ENCODE measurements at places on chromosomes 7 and 10.

GRCh38 chr10:121291376-121291775 is 306.9 kb downstream of the FGFR2 start:
- DNase-seq = no peak

- DNase-seq = no peak
Observed at GRCh38 chr7:3289996-3290395, 11.1 kb upstream of the SDK1 start.

DNA sequence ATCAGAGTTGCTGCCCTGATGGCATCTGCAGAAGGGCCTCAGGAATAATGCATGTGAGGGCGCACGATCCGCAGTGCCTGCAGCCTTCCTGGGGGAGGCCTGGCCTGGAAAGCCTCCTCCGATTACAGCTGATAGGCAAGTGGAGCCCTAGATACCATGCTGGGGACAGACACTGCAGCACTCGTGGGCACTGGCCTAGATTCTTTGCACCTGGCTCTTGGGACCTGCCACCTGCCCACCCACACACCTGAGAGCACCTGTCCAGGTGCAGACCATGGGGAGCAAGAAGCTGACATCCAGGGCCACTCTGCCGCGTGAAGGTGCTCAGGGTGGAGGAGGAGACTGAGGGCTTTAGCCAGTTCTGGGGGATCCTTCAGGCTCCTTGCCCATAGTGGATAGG is 14.8 kb downstream of the YKT6 start:
- no peak for DNase-seq

GRCh38 chr7:117603627-117604026 is 123.8 kb downstream of the CFTR start:
- DNase-seq = no peak

- no peak for DNase-seq
Observed at GRCh38 chr10:14261336-14261735, 69.4 kb downstream of the FRMD4A start.

DNA sequence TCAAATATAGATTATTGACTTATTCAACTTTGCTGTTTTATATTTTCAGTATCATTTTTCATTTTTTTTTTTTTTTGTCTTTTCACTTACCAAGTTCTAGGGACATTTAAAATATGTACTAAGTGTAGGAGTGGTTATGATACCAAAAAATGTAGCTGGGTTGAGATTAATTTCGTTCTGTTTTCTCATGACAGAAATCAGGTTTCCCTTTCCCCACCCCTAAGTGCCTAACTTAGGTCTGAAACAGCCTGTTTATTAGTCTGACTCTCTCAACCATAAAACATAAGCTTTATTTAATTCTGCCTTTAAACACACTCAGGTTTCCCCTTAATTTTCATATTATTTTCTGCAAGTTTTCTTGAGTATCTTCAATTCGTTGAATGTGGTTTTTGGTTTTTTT is 22.1 kb downstream of the TMEM106B start:
- DNase-seq = no peak

DNA sequence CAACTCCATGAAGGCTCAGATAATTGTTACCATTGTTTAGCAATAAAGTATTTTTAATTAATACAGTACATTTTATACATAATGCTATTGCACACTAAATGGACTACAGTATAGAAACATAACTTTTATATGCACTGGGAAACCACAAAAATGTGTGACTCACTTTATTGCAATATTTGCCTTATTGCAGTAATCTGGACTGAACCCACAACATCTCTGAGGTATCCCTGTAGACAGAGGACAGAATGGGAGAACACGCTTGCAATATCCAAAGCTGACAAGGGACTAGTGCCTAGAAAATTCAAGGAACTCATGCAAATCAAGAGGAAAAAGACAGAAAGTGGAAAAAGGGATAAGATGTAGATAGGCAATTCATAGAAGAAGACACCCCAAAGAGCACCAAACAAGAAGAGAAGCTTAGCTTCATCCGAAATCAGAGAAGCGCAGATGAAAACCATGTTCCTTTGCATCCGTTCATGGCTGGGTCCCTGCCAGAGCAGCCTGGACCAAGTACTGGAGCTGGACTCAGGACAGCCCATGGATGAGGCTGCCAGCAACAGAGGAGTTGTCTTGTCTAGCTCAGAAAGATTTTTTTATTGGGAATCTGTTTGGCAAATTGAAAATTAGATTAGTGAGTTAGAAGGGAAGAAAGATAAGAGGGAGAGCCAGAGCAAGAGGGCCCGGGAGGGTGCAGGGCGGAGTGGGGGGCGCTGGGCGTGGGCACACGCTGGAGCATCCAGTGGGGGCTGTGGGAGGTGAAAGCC is 16.0 kb upstream of the GALNTL5 start:
- DNase-seq = no peak

- no peak for DNase-seq
Observed at GRCh38 chr10:119680050-119680449, 28.9 kb downstream of the BAG3 start.

DNA sequence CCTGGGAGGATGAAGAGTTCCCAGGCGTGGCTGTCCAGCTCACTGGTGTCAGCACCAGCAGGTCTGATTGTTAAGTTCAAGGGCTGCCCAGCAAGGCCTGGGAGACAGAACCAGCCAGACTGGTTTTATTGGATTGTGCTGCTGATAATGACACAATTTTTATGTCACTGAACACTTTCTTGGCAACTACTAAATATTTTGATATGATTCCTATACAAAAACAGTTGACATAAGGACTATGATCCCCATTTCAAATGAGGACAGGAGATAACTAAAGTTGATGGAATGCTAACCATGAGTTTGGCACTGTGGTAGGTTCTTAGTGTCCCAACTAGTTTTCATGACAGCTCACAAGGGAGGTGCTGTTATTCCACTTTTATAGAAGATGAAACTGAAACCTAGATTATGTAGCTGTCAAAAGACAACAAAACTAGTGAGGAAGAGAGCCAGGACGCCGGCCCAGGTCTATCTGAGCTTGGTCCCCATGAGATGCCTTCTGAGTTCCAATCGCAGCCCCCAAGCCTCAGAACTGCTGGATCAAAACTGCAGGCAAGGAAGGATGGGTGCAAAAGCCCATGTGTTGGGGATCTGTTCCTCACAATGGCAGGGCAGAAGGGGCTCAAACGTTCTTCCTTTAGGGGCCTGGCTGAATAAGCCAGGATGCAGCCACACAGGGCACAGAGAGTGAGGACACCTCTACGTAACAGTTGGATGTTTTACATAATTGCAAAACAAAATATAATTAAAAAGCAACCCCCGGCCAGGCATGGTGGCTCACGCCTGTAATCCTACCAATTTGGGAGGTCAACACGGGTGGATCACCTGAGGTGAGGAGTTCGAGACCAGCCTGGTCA is 52.8 kb downstream of the COBL start:
- no peak for DNase-seq

GRCh38 chr7:88455696-88456095 is 149.0 kb upstream of the STEAP4 start:
- no peak for DNase-seq

DNA sequence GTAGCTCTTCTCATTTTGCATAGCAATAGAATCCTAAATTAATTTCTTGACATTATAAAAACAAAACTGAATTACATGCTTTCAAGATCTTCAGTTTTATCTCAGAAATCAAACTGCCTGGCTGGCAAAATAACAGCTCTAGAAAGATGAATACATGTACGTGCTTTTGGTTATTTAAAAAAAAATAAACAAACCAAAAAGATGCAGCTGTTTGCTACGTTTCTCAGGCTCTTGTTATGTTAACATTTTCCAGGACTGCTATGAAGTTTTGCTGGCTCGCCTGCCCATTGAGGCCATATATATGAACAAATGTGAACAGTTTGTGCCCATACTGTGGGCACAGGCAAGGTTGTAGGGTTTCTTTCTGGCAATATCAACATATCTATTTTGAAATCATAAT is 86.6 kb downstream of the ODAD2 start:
- no peak for DNase-seq

- DNase-seq = no peak
Observed at GRCh38 chr10:4062072-4062471, 277.1 kb upstream of the KLF6 start.

DNA sequence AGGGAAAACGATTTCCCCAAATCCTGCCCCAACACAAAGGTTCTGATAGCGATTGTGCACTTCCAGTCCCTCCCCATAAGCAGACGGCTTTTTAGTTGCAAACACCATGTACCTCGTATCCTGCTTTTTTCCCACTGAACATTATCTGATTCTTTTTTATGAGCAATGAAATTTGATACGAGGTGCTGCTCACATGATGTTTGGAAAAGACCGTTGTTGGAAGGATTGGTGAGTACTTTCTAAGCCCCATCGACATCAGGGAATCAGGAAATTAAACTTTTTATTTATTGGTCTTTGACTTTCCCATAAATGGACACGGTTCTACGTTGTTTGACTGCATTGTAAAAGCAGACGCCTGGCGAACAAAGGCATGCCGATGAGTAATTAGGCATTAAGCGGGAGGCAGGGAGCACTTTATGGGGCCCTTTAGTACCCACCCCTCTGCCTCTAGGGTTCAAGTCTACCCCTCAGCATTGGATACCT is 49.4 kb downstream of the TEX36 start:
- DNase-seq = no peak

DNA sequence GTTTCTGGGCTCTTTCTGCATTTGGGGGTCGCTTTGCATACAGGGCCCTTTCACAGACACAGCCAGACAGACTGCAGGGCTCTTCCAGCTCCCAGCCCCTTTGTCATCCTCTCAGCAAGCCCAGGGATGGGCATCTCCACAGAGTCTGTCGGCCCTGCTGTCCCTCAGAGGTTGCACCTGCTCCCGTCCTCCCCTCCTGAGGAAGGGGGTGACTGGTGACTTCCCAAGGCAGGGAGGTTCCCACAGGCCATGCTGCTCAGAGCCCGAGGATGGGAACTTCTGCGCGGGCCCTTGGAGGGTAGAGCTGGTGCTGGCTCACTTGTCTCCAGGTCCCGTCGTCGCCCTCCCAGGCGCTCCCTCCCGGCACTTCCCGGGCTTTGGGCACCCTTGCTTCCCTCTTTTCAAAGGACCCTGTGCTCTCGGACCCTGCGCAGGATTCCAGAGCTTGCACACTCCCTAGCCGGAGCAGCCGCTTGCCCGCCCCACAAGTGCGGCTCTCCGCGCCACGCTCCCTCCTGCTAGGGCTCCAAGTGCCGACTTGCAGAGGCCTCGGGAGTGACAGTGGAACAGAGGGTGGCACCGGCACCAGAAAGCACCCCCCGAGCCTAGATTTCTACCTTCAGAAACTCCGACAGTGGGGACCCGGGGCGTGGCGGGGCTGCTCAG is 152.5 kb downstream of the PRKAG2 start:
- DNase-seq = no peak

DNA sequence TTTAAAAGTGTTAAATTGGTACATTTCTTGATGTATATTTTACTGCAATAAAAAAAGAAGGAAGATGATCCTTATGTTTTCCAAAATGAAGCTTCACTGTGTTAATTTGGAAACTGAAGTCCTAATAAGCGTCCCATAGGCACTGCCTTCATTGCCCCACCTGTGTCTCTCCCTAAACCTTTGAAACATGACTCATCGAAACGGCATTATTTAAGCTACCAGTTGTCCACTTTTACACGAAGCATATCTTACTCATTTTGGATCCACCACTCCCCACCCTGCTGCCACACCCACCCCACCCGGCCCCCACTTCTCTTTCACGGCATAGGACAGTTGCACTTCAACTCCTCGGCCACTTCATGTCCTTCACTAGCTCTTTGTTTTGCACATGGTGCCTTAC is 85.5 kb downstream of the KIAA1549 start:
- no peak for DNase-seq

GRCh38 chr10:48731654-48732053 is 47.0 kb downstream of the WDFY4 start:
- no peak for DNase-seq

DNA sequence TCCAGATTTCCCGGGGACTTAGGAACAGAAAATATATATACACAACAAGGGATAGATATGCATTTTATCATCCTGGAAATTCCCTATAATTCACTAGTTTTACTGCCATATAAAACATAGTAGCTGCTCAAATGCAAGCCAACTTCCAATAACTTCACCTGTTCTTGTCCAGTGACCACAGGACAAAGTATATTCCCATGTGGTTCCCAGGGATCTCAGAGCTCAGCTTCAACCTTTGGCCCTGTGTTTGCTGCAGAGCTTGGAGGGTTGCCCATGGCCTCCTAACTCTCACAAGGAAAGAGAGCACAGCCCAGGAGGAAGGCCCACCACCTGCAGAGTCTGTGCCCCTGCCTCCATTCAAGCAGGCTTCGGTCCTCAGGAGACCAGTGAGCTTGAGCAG is 4.5 kb upstream of the DRGX start:
- DNase-seq = no peak

GRCh38 chr10:98920360-98920759 is 315.3 kb downstream of the HPSE2 start:
- peak; percentile 79 for DNase-seq

DNA sequence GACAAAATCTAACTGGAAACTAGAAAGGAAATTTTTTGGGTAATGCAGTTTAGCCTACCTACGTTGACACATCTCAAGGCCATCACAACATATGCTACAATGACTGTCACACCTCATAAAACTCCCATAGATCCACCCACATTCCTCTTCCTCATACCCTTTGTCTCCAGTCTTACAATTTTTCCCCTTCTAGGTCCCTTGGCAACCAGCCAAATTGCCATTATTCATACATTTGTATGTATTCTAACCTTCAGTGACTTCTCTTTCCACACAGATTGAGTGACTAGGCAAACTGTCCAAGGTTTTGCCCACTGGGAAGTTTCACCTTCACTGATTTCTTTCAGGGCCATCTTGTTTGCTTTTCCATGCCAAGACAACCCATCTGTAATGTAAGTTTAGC is 100.5 kb upstream of the TPK1 start:
- DNase-seq = no peak

- DNase-seq = peak; percentile 86
Observed at GRCh38 chr7:81462672-81463071, 307.2 kb downstream of the HGF start.

- no peak for DNase-seq
Observed at GRCh38 chr10:26863351-26864076, 2.8 kb upstream of the ABI1 start.

DNA sequence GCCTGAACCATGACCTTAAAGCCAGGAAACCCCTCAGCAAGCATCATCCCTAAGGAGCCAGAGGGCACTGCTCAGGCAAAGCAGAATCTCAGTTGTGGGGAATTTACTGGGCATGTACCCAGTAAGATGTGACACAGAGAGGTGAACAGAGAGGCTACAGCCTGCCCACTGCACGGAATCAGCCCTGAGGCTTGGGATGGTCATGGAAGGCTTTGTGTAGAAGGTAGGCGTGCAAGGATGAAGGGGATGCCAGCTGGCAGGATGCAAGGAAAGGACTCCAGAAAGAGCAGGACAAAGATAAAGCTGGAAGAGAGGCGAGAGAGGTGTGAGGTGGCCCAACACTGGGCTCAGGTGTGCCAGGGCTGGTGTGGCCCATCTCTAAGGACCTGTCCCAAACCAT is 2.4 kb upstream of the AIFM2 start:
- no peak for DNase-seq

Data from OCI-M1 (cell line).